ENCODE measurements at places on chromosomes 4 and X. TPM values are rescaled to one million over a fixed set of nuclear protein-coding genes. Genes with fewer than 3 reads are reported as not detected.

DNA sequence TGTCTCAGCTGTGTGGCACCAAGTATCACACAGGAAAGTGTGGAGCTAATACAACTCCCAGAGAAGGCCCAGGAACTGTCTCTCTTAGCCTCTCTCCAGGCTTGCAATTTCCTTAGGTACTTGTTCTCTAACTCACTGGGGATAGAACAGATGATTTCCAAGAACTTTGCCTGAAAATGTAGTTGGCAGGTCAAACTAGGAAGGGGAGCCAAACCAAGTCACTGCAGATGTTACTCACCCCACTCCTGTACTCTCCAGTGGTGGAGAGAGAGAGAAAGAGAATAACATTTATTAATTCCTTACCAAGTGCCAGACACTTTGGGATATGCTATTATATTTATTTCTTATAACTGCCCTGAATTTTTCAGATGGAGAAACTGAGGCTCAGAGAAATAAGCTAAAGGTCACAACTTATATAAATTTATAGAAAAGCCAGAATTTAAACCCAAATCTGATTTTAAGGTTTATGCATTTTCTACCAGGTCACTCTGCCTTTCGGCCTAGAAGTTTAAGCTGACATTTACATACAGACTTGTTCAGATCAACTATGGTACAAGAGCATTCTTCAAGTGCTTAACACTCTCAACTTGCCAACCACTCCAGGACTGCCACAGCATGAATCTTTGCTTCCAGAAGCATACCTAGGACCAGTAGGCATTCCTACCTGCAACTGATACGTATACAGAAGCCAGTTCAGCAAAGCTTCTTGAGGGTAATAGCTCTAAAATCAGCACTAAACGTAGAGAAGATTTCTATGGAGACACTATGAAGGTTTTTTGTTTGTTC, 248.6 kb upstream of the ETNPPL start:
- no peak for DNase-seq

DNA sequence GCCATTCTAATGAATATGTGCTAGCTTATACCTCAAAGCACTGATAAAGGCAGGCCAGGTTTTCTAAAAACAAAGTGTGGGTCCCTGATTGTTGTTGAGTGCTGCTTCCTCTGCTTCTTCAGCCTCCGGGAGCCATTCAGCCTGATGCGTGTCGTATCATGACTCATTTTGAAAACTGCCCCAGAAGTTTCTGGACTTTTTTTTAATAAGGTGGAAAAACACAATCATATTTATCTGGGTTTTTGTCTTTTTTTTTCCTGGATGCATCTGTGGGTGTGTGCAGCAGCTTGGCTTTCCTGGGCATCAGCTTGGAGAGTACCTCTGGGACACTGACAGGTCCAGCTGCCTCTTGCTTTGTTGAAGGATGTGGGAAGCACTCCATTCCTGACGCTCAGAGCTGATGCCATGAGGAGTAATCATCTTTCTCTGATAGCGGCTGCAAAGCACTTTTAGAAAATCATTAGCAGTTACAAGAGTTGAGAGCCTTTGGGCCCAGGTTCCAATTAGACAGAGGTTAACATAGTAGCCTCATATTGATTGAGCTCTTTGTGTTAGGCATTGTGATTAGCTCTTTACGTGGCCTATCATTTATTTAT, 66.9 kb downstream of the PARM1 start:
- no peak for DNase-seq

DNA sequence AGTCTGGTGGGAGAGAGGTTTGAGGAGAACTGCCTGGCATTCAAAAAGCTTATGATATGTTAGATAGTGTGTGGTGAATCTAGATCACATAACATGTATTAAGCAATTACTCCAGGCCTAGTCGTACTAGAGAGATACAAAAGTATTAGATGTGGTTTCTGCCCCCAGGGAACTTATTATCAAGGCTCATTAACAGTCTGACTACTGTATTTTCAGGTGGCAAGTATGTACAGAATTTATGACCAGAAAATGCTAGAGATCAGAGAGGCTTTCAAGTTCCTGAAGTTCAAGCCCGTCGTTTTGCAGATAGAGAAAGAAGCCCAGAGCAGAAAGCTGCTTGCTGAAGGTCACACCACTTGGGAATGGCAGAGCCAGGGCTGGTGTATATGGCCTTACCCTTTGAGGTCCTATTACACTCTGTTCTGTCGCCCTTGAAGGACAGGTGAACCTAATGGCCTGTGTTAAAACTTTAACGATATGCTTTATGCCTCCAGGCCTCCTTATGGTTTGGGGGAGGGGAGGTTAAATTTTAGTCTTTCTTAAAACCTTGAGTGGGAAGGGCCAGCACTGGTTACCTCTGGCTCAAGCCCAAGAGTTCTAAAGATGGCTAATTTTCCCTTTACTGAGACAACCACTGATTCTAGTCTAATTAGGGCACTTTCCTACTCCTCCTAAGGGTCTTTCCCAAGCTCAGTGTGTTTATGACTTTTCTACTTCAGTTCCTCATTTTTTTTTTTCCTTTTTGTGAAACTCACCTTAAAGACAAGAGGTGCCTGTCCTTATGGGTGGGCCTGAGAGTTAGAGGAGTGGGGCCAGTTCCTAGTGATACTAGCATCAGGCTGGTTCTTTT, 19.9 kb downstream of the TMEM164 start:
- no peak for DNase-seq

Gene MAOA
- polyA plus RNA-seq: 17.7 TPM

Data from left renal cortex interstitium (tissue), 4 donors.